NT2/D1 (cell line): ENCODE measurements at places on chromosomes 13 and 19.

- no peak for DNase-seq
These were observed 40.5 kb upstream of the VSTM2B start for GRCh38 chr19:29485293-29485692.

DNA sequence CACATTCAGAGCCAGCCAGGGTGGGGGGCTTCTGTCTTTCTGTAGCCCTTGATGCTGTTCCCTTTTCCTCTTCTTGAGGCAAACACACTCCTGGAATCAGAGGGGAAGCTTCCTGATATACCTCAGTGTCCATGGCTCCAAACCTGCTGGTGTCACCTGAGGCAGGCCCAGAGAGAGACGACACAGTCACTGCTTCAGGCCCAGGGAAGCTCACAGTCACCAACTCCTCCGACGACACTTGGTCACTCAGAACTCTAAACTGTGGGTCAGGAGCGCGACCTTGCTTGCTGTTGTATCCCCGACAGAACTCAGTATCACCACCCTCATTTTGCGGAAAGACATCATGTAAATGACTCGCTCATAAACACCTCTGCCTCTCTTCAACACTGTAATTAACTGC is 1.1 kb downstream of the ATP13A1 start:
- no peak for DNase-seq

DNA sequence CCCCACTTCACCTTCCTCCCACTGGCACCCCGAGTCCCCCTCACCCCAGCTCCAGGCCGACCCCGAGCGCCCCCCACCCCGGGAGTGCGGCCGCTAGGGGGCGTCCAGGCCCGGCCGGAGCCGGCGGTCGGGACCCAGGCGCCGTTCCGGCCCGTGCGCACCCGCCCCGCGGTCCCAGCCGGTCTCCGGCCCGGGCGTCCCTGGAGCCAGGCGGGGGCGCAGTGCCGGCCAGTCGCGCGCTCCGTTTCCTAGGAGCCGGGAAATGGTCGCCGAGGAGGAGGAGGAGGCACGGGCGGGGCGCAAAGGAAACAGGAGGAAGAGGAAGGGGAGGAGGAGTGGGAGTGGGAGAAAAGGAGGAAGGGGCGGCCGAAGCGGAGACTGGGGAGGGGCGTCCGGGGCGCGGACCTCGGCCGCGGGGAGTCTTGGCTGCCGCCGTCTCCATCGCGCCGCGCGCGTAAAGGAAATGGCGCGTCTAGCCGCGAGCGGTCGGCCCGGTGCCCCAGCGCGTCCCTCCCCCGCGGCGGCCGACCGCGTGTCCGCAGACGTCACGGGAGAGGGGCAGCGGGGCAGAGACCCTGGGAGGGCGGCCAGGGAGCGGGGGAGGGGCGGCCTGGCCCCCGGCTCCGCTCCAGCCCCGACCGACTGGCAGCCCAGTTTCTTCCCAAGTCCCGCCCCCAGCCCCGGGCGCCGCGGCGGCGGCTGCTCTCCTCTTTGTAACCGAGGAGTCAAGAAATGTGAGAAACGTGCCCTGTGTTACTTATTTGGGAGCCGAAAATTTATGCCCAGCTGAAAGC is 1.1 kb upstream of the KCTD15 start:
- DNase-seq: peak; percentile 64

DNA sequence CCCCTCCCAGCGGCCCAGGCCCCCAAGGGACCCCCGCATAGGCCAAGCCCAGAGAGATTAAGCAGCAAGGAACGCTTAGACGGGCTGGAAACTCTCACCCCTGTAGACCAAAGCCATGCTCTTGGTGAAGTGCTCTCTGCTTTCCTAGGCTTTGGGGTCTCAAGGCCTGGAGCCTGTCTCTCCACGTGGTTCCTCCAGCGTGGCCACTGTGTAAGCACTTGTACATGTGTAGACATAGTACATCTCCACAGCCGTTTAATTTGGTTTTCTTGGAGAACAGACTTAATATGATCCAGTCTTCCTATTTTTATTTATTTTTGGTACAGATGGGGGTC is 1.1 kb downstream of the NUDT19 start:
- no peak for DNase-seq

DNA sequence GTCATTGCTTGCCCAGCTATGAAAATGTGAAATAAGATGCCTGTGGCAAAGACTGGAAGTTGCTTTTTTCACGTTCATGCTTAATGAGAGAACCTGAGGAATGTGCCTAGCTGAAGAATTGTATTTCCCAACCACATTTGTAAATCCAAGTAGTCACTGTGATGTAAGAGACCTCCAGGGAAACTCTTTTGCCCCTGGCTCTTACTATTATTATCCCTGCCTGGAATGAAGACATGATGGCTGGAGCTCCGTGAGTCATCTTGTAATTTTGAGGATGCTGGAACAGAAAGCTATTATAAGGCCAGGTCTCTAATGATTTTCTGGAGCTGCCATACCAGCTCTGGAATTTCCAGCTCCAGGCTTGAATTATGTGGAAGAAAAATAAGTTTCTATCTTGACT is 894.3 kb downstream of the DIAPH3 start:
- DNase-seq: no peak

DNA sequence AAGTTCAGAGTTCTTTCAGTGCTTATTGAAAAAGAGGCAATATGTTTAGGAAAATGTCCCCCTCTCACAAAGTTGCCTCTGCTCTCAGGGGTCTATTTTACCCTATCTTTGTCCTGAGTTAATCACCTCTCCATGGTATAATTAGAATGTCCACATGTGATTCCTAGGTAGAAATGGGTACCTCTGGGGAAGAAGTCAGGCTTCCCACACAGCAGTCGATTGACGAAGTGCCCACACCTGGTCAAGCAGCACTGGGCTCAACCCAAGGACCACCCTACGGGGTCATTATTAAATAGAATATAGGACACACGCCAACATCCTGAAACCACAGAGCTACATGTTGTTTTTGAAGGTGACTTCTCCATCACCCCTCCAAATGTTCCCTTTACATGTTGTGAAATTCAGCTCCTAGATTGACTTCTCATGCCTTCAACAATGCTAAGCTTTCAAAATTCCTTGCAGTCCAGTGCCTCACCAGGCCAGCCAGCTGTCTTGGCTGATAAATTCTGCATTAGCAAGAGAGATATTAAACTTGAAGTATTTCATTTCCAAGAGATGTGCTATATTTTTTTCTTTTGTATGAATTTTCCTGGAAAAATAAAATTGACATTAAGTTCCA is 43.6 kb upstream of the FAM124A start:
- no peak for DNase-seq

- no peak for DNase-seq
These were observed 25.9 kb upstream of the F2RL3 start for GRCh38 chr19:16862826-16863415.

- DNase-seq: no peak
These were observed 20.0 kb downstream of the SIN3B start for GRCh38 chr19:16849168-16849567.

- no peak for DNase-seq
These were observed 27.5 kb upstream of the ANKRD10 start for GRCh38 chr13:110942248-110942981.

DNA sequence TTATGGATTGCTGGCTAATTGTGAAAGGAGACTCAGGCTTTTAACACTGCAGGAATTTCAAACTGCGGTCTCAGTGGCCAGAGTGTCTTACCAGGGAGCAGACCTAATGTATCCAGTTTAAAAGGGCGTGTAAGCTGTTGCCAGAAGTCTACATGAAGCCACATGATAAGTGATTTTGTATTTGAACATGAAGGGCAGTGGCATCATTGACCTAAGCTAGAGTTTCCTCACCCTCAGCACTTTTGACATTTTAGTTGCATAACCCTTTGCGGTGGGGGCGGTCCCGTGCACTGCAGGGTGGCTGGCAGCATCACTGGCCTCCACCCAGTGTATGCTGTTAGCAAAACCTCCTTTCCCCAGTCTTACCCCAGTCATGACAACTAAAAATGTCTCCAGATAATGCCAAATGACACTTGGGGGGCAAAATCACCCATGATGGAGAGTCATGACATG is 23.7 kb upstream of the GPR18 start:
- no peak for DNase-seq

DNA sequence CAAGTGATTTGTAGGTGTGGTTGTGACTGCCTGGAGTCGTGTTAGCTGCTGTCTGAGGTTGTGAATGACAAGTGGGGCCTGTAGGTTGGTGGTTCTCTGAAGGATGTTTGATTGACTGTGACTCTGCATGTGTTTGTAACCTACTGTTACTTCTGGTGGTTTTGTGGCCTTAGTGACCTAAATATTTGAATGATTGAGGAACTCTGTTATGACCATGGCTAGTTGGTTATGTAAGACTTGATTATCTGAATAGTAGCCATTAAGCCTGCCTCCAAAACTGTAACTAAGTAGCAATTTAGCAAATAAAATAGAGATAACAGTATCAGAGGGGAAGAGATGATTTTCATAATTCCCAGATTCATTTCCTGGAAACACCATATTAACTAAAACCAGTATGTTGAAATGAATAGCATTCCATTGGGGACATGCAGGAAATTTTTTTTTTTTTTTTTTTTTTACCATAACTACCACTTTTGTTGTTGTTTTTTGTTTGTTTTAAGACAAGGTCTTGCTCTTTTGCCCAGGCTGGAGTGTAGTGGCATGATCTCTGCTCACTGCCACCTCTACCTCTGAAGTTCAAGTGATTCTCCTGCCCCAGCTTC is 865 bp downstream of the ZNF382 start:
- DNase-seq: no peak

- DNase-seq: no peak
These were observed 15.2 kb downstream of the SAE1 start for GRCh38 chr19:47145639-47146486.

DNA sequence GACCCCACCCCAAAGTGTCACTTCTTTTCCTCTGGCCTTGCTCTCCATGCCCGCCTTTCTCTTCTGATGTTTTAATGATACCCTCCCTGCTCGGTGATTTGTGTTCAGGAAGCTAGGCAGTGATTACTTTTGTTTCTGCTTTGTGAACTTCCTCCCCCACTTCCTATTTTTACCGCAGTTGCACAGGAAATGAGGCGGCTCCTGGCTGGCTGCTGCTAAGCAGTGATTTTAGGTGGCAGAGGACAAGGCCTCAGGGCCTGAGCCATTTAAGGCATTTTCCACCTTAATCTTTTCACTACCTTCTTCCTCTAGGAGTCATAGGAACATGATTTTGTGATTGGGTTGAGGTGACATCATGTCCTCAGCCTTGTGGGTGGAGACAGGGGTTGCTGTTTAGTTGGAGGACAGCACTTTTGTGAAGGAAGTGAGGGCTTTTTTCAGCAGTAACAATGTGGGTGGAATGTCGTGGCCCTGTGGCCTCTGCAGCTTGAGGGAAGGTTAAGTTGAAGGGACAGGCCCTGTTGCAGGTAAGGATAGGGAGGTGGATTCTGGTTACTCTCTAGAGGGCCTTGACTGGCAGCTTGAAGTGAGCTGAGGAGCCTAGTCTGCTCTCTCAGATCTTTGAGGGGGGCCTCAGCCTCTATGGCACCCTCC is 15.7 kb downstream of the GARRE1 start:
- no peak for DNase-seq

DNA sequence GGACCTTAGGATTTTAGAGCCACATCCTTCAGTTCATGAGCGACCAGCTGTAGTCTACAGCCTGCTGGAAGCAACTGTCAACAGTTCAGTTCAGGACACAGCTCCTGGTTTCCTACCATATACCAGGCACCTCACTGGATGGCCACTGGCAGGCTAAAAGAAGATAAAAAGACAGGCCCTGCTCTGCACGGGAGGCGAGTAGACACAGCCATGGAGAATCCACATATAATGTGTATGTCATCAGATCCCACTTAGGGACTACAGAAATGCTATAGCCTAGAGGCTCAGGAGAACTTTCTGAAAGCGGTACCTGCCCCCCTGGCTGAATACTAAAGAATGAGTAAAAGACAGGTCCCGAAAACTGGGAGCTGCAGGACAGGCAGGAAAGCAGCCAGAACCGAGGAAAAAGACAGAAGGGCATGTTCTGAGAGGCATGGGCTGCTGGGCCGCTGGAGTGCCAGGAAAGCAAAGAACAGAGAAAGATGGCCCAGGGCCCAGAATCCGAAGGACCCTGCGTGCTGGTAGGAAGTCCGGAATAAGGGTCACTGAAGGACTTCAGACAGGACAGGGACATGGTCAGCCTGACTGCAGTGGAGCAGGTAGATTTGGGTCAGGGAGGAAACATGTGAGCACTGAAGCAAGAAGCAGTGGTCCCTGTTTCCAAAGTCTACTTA is 23.5 kb downstream of the DZIP1 start:
- DNase-seq: no peak

DNA sequence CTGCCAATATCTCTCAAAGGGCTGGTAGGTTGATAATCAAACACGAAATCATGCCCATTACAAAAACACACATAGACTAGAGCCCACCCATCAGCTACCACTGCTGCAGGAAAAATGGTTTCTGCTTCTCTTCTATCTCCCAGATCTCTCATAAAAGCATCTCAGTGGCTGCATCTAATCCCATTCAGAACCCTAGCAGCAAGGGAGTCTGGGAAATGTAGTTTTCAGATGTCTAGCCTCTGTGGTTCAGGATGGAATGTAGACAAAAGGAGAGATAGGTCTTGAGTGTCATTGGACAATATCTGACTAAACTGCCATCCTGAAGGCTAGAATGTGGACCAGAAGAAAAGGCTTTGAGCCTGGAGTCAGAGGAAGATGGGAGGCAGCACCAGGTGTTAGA is 32.1 kb downstream of the RDH8 start:
- DNase-seq: no peak

DNA sequence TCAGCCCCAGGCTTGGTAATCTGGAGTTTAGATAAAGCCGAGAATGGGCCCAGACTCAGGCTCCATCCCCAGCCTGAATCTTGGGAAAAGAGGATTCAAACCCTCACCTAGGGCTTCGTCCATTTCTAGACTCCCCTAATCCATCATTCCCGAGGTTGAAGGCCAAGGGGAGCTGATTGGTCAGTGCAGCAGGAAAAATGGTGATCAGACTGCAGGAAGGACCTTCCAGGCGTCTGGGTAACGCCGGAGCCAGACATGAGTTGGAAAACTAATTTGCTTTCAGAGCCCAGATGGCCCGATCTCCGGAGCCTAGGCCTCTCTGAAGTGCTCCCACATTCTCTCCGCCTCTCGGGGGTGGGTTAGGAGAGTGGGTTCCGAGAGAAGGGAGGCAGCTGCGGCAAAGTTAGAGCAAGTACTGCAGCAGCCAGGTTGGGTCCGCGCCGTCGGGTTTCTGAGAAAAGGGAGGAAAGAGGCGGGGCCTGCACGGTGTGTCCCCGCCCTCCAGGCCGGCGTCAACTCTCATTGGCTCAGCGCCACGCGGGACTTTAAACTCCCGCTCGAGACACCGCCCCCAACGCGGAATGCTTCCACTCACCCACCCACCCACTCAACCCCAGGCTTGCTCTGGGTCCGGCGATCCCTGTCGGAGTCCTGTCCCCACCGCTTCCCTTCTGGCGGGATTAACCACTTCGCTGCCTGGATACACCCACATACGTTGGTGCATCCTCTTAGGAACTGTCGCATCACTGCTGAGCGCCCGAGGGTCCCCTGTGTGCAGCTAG is 788 bp upstream of the RTBDN start:
- no peak for DNase-seq

DNA sequence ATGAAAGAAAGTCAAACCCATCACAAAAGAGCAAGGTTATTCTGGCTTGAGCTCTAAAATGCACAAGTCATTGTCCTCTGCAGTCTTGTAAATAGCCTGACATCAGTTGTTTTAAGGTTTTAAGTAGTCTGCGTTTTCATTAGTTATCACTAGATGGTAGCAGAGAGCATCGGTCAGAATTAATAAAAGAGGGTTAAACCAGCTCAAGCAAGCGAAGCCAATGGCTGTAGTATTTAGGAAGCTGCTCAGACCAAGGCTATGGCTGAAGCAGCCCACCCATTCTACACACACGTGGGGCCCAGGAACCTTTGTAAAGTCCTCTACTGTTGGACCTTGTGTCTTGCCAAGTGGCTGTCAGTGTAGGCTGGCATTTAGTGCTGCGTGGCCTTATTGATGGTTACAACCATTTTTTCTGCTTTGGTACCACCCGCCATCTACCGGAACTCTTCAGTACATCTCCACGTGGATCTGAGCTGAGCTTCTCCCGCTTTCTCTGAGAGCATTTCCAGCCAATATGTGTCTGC is 13.3 kb upstream of the ZNF57 start:
- DNase-seq: peak; percentile 49
